ENCODE measurements at places on chromosomes 11 and 22.

DNA sequence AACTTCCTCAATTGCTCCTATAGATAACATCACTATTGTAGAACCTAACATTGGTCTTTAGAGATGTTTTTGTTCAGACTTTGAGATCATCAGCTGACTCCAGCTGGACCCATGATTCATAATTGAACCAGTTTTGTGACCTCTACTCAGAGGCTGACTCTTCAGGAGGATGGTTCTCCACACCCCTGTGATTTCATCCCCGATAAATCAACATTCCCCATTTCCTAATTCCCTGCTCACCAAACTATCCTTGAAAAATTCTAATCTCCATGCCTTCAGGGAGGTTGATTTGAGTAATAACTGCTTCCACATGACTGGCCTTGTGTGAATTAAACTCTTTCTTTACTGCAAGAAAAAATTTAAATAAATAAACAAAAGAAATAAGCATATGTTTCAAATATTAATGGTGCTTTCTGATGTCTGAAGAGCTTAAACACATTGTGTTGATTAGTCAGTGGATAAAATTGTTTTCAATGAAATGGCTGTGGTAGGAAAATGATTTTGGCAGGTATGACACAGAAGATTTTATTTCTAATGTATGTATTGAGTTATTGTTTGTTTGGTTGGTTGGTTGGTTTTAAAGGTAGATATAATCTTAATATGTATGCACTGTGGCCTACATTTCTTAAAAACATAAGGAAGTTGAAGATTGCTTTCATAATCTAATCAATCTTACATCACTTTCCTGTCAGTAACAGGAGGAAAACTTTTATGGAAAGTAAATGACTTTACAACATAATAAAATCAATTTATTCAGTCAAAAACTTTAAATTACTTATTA, 427.9 kb upstream of the CCDC179 start:
- DNase-seq, result peak; percentile 29

GRCh38 chr11:65788821-65789220, 2.0 kb downstream of the OVOL1 start:
- no peak for DNase-seq

GRCh38 chr22:36562261-36562835, 33.4 kb upstream of the EIF3D start:
- peak; percentile 62 for DNase-seq

DNA sequence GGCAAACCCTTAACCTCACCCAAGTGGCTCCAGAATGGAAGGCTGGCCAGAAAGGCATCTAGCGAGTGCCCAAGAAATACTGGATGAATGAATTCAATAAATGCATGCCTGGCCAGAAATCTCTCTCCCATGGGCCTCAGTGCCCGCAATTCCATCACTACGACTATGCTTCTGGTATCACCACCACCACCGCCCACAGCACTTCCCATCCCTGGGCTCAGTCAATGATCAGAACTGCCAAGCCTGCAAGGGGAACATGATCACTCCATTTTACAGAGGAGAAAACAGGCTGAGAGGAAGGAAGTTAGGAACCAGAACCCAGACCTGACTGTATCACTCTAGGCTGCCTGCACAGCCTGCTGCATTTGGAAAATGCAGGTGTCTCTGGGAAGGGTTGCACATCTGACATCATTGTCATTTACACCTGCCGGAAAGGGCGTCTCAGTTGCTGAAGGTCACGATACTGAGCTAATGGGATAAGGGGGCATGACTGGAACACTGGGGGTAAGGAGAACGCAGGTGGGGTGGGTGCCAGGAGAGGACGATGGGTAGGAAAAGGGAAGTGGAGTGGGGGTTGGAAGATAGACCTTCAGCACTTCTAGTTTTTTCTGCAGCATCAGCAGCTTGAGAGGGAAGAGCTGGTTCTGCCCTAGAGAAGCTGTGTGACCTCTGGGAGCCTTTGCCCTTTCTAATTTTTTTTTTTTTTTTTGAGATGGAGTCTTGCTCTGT, 3.2 kb downstream of the GPR152 start:
- DNase-seq, result no peak

GRCh38 chr11:128187835-128188234, 399.5 kb downstream of the ETS1 start:
- no peak for DNase-seq

- peak; percentile 85 for DNase-seq
Measured at GRCh38 chr11:35083431-35084238, 55.3 kb upstream of the CD44 start.

GRCh38 chr11:59025097-59025496, 61.0 kb upstream of the GLYATL1B start:
- no peak for DNase-seq

DNA sequence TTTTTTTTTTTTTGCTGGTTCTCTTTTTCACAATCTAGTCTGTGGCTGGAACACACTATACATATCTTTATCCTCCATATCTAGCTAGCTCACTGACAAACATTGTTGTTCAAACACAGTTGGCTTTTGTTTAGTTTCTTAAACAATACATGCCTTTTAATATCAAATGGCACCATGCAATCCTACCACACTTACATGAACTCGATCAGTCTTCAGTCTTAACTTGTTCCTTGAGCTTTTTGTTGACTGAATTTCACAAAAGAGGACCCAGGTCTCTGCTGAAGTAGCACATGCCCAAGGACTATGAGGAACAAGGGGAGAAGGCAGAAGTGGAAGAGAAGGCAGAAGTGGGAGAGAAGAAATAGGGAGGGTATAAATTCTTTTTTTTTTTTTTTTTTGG, 25.5 kb downstream of the TMEM123 start:
- DNase-seq, result no peak
